ENCODE measurements at places on chromosomes 12 and 14. TPM values are rescaled to one million over a fixed set of nuclear protein-coding genes. Genes with fewer than 3 reads are reported as not detected.

Gene TAS2R9
- total RNA-seq = not detected

Gene INSM2
- total RNA-seq = not detected

Gene KRT77
- total RNA-seq = not detected

Gene CLECL1
- total RNA-seq = not detected

Gene C12orf50
- total RNA-seq = not detected

Gene ACVRL1
- 107 TPM for total RNA-seq
